Activated T-helper 1 cell treated with Interleukin-2 at 50 U/mL for 16 hours (primary cell): ENCODE measurements at places on chromosomes 12 and 14.
A peak's percentile ranks its signal among the peaks of the same experiment; 100 is the strongest.

DNA sequence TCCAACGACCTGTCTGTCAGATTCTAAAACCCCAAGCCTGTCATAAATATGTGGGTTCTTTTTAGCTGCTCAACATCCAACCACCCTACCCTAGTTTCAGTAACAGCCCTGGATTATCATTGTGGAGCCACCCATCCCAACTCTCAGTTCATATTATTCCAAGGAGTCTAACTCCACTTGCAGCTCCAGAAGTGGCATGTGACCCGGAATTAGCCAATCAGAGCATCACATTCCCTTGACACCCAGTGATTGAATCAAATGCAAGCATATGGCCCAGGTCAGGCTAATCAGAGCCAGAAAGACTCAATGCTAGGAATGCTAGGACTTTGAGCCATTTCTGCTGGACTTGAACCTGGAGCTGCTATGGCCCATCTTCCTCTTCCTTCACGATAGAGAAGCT lies 17.1 kb upstream of the HSP90B1 start:
- DNase-seq: no peak

GRCh38 chr12:31850268-31850667 lies 108.9 kb upstream of the RESF1 start:
- no peak for DNase-seq

GRCh38 chr12:110941391-110941790 lies 21.0 kb upstream of the MYL2 start:
- DNase-seq: no peak

- DNase-seq: peak; percentile 42
Measured at GRCh38 chr12:4153343-4153892, 120.1 kb upstream of the CCND2 start.

- no peak for DNase-seq
Measured at GRCh38 chr12:58583529-58583928, 336.8 kb downstream of the LRIG3 start.

- DNase-seq: no peak
Measured at GRCh38 chr12:104126548-104126947, 11.5 kb downstream of the NFYB start.

GRCh38 chr12:62772416-62772955 lies 162.5 kb downstream of the PPM1H start:
- no peak for DNase-seq

DNA sequence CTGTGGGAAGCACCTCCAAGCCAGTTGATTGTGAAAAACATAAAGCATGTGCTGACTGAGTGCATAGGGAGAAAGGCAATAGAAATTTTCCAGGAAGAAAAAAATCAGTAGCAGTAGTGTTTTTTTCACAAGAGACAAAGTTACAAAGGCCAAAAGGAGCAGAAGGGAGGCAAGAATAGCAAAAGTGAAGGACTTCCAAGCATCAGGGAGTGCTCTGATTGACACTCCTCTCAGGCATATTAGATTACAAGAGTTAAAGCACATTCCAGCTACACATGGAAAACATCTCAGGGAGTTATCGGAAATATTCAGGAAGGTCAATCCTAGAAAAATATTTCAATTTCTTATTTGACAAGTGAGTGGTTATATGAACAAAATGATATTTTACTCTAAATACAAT lies 508.0 kb downstream of the MDGA2 start:
- no peak for DNase-seq
